ENCODE measurements at places on chromosomes 2 and 18. TPM values are rescaled to one million over a fixed set of nuclear protein-coding genes. Genes with fewer than 3 reads are reported as not detected.

DNA sequence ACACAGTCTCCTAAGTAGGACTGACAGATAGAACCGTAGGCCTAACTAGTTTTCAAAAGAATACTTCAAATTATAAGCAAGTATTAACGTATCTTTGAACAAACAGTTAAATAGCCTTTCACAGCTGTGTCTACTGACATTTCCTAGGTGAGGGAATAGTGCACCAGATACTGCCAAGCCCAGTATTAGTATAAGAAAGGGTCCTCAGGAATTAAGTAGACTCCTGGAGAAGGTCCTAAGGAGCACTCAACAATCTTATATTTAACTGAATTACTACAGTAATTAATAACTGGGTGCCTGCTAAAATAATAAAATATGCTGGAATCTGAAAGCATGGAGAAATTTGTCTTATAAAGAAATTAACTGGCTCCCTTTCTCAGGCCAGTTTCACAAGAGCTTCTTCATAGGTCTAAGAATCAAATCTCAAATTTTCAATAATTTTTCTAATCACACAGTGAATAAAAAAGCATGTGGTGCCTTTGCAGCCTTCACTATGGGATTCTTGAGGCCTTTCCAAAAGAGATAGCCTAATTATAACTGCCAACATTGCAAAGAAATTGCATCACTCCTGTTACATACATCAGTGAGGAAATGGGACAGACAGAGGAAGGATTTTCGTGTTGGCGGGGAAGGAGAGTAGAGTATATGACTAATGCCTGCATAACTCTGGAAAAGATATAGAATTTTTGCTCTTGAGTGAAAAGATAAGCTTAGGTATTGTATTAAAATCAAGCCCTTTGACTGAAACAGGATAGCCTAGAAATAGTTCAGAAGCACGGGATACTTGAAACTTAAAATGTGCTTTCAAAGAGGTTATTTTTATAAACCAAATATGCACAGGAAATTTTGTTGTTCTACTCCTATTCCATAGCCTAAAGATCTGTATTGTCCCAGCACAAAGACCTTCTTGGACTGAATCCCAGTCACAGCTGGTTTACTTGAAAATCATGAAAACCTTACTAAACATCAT, 228.6 kb upstream of the STK17B start:
- DNase-seq: no peak

DNA sequence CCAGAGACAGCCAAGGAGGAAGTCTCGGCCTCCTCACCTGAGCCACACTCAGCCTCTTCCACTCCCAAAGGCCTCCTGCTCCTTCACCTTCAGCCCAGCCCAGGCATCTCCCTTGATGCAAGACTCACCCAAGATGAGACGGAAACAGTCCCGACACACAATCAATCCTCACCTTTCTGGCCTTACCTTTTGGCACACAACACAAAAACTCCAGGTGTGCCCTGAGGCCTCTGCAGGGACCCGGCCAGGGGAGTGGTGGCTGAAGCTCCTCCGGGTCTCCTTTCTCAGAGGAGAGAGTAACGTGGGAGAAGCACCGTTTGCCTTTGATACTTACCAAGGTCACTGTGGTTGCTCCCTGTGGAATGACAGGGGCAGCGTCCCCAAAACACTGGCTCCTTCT, 23.8 kb upstream of the EFHD1 start:
- no peak for DNase-seq

- DNase-seq: no peak
Measured at GRCh38 chr2:105402809-105403208, 4.0 kb upstream of the FHL2 start.

- no peak for DNase-seq
Measured at GRCh38 chr18:36015629-36016028, 43.1 kb downstream of the RMP24 start.

DNA sequence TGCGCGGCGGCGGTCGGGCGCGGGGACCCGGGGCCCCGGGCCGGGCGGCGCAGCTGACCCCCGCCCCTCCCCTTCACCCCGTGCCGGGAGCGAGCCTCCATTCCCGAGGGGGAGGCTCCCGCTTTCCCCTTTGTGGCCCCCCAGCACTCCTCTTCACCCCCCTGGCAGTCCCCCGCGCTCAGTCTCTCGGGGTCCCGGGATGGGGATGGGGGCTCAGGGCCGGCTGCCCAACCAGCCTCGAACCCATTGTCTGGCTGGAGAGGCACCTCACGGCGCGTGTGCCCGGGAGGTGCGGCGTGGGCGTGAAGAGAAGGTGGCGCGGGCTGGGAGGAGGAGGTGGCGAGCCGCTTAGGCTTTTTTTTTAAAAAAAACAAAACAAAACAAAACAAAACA, 748 bp downstream of the FMNL2 start:
- peak; percentile 58 for DNase-seq

DNA sequence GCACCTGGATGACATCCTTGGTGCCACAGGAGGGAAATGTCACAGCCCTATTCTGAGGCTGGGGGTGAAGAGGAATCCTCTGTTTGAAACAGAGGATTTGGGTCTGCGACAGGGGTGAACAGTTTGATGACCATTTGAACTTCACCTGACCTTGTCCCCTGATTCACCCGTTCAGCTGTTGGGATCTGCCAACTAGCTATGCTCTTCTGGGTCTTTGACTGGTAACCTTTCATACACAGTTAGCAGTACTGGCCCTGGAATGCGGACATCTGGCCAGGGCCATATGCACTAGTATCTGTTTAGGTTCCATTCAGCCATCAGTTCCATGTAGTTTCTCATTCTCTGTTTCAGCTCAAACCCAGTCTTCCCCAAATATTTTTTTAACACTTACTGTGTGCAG, 72.6 kb upstream of the MCFD2 start:
- no peak for DNase-seq

Gene RAB27B
- total RNA-seq: 0.35 TPM

Data from activated CD4-positive, alpha-beta T cell treated with anti-CD3 and anti-CD28 coated beads for 36 hours (primary cell).